OCI-LY7 (cell line): ENCODE measurements at places on chromosomes 16 and 17. TPM values are rescaled to one million over a fixed set of nuclear protein-coding genes. Genes with fewer than 3 reads are reported as not detected.
A peak's percentile ranks its signal among the peaks of the same experiment; 100 is the strongest.

The ABCA8 gene
- not detected in 2 replicates for total RNA-seq

The ADAD2 gene
- total RNA-seq = not detected in 2 replicates

The PLLP gene
- not detected in 2 replicates for total RNA-seq

The FOXL1 gene
- total RNA-seq = 1.8 and 2.4 TPM in 2 replicates

The KCNH6 gene
- total RNA-seq = not detected in 2 replicates

The ZNF200 gene
- 13.9 TPM in 2 replicates for total RNA-seq

The SKA2 gene
- 106 and 117 TPM in 2 replicates for total RNA-seq

DNA sequence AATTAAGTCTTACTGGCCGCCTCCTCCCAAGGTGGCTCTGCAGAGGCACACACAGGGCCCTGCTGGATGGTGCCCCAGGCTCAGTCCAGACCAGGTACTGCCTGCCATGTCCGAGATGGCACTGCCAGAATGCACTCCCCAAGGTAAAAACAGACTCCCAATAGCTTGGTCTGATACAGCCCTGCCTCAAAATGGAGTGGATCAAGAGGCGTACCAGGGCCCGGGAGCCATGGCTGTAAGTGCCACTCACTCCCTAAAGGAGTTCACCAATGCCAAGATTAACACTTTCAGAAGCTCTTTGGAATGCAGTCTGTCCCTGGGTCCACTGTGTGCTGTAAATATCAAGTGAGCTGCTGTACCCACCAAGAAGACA, 576 bp upstream of the MYO18A start:
- DNase-seq = no peak

DNA sequence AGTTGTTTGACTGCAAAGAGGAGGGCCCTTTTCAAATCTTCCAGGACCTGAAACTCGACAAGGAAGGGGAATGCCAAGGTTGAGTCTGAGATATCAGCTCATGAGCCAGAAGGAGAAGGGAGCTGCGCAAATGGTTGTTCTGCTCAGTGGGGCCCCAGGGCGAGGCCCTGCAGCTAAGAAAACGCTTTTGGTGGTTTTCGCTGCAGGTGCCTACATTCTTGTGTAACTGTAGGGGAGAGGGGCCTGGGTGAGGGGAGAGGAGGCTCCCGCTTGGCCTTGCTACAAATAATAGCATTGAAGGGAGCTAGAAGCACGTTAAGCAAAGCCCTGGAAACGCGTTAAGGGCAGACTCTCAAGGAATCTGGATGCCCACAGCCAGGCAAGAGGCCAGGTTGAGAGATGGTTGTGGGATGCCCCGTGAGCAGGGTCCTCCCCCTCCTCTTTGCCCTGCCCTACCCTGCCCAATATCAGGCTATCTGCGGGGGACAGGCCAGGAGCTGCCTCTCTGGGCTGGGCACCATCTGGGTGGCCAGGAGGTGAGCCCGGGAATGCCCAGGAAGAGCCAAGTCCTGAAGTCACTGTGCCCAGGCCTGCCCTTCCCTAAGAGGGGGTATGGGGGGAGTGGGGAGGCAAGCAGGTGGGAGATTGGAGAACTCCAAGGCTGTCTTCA, 21.9 kb downstream of the GPR142 start:
- DNase-seq = no peak

GRCh38 chr17:72618001-72618509, 474.4 kb downstream of the SLC39A11 start:
- no peak for DNase-seq

DNA sequence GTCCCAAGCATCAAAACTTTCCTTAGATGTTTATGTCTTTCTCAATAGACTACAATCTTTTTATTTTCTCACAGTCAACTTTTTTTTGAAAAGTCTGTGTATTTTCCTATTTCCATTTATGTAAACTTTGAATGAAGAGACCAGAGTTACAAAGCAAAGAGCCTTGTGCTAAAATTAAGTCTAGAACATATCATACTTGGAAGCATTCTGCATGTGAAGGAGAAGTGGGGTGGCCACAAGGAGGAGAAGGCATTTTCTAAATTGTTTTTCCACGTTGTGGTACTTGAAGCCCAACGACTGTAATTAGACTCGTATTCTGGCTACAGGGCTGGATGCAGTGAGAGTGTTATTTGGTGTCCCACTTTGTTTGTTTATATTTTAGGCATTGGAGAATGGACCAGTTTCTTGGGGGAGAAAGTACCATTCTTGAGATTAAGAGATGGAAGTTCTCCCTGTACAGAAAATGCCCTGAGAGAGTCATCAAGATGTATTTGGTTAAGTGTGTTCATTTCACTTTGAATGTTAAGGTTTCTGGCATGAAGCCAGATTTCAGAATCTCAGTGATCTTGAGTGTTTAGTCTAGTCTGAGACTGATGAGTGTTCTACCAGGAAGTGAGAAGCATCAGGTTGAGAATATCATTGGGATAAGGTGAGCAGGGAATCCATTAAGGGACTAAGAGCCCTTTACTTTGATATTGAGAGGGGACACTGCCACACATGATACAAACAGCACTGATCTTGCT, 71.6 kb downstream of the MAP2K6 start:
- no peak for DNase-seq

DNA sequence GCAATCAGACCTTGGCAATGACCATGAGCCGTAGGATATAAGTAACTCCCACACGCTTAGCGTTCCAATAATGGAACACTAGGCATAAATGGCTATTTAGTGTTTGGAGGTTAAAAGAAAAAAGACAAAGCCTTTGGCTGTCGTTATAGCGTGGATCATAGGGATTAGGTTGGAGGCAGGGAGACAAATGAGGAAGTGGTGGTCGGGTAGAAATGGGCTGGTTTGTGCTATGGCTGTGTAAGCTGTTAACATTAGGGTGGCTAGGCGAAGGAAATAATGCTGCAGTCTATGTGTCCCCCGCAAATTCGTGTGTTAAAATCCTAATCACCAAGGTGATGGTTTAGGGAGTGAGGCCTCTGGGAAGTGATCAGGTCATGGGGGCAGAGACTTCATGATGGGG, 120.4 kb upstream of the IRX6 start:
- DNase-seq = no peak

DNA sequence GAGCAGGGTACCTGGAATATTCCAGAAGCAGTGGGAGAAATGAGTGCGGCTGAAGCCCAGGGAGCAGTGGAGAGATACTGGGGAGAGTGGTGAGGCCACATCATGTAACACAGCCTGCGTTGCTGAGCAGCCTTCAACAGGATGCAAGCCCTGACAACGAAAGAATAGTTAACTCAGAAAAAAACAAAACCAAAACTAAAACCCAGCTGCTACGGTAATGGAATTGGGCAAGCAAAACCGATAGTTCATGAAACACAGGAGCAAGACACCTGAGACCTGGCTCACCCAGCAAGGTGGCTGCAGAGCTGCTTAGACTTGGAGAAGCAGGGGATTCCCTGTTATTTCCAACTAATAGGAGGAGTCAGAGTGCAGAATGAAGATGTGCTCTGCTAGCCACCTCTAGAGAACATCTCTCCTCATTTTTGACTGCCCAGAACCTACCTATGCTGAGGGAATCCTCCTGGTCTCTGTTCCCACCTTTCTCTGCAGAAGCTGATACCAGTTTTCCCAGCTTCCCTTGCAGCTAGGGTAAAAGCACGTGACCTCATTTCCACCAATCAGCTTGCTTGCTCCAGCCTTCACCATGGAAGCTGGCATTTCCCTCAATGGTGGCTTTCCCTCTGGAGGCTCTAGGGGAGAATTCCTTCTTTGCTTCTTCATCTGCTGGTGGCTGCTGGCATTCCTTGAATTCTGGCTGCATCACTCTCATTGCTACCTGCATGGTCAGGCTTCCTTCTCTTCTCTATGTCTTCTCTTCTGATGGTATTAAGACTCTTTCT, 59.4 kb upstream of the XYLT1 start:
- DNase-seq = no peak

DNA sequence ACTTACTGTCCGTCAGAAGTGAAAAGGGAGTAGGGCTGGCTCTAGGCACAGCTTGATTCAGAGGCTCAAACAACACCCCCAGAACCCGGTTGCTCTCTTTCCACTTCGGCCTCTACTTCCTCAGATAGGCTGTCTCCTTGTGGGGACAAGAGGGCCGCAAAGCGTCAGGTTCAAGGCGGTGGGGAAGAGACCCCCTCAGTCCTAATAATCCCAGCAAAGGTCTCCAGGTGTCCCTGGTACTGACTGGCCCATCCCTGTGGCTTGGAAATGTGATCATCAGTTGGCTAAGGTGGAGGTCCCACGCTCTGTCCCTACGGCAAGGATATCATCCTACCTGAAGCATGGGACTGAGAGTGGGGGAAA, 26.0 kb downstream of the NGFR start:
- no peak for DNase-seq

GRCh38 chr17:16352303-16352666, 984 bp downstream of the CENPV start:
- DNase-seq = peak; percentile 51

- no peak for DNase-seq
Observed at GRCh38 chr16:84455031-84455430, 49.4 kb downstream of the MEAK7 start.

- DNase-seq = no peak
Observed at GRCh38 chr17:9658593-9659211, 13.4 kb downstream of the USP43 start.

- DNase-seq = peak; percentile 58
Observed at GRCh38 chr17:72407336-72407909, 286.6 kb downstream of the SOX9 start.

- no peak for DNase-seq
Observed at GRCh38 chr17:388087-388486, 35.5 kb upstream of the RPH3AL start.

GRCh38 chr17:57138956-57139576, 54.0 kb downstream of the AKAP1 start:
- DNase-seq = no peak

DNA sequence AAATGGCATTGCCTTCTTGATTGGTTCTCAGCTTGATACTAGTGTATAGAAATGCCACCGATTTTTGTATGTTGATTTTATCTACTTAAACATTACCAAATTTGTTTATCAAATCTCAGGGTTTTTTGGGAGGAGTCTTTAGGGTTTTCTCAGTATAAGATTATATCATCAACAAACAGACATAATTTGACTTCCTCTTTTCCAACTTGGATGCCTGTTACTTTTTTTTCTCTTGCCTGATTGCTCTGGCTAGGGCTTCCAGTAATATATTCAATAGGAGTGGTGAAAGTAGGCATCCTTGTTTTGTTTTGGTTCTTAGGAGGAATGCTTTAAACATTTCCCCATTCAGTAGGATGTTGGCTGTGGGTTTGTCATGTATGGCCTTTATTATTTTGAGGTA, 29.1 kb downstream of the EFCAB13 start:
- DNase-seq = no peak

GRCh38 chr17:36443777-36444176, 42.7 kb upstream of the ZNHIT3 start:
- DNase-seq = no peak

DNA sequence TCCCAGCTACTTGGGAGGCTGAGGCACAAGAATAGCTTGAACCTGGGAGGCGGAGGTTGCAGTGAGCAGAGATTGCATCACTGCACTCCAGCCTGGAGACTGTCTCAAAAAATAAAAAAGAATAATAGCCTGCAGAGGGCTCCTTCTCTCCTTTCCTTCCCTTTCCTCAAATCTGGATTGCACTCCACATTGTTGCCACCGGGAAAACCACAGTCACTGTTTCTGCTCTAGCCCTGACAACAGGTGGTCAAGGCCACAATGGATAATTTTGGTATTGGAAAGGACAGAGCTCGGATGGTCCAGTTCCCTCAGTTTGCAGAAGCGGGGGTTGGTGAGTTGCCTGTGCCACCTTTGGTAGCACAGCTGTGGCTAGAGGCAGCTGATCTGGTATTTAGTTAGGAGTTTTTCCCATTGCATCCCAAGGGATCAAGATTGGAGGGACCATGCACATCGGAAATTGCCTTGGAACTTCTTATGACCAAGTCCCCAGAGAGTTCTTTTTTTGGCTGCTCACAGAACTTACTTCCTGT, 44.7 kb upstream of the PRSS54 start:
- DNase-seq = no peak
